Activated CD4-positive, alpha-beta T cell treated with anti-CD3 and anti-CD28 coated beads, Interleukin-2, amount 10 ng/mL, durations not matched to agents 7 days and 5 days (primary cell): ENCODE measurements at places on chromosomes 11 and 22.
A peak's percentile ranks its signal among the peaks of the same experiment; 100 is the strongest.

GRCh38 chr11:122193457-122193856 is 77.4 kb upstream of the BLID start:
- no peak for DNase-seq

- DNase-seq, result no peak
Measured at GRCh38 chr11:92962446-92962845, 7.0 kb upstream of the MTNR1B start.

DNA sequence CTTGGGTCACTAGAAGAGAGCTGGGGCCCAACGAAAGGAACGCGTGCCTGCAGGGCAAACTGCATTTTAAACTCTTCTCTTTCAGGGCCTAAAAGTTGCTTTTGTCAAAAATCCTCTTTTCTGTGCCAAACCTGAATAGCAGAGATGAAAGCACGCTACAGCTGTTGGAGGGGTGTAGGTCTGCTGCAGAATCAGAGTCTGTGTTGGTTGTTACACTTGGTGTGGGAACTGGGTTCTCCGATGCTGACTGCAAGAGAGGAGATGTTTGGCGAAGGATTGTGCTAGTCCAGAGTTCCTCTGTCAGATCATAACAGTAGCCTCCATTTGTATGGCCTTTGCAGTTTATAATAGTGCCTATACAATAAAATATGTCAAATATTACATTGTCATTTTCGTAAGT is 41.8 kb downstream of the BARX2 start:
- DNase-seq, result no peak

DNA sequence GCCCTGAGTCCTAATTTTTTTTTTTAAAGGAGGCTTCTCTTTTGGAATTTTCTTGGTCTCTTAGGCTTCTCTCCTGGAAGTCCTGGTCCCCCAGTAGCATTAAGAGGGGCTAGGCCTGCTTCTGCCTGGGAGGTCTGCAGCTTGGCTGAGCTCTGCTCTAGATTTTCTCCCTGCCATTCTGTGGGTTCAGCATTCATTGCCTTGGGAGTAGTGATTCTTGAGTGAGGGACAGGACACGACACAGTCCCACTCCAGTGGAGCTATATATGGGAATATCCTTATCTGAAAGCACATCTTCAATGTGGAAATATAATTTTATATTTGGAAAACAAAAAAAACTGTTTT is 3.7 kb downstream of the IGSF22 start:
- no peak for DNase-seq

GRCh38 chr11:93330446-93330984 is at the start of gene DEUP1:
TSS of gene DEUP1 (plus strand) at chr11:93330742. CDS start at chr11:93332260, 1,518 bp downstream.
- peak; percentile 21 for DNase-seq

- DNase-seq, result no peak
Measured at GRCh38 chr11:86101493-86101892, 32.6 kb upstream of the PICALM start.

GRCh38 chr11:83823461-83824025 is 537.4 kb upstream of the CCDC90B start:
- no peak for DNase-seq

GRCh38 chr22:36298601-36299000 is 45.7 kb downstream of the APOL1 start:
- no peak for DNase-seq

GRCh38 chr22:26445577-26446275 is 16.7 kb downstream of the ASPHD2 start:
- DNase-seq, result no peak

DNA sequence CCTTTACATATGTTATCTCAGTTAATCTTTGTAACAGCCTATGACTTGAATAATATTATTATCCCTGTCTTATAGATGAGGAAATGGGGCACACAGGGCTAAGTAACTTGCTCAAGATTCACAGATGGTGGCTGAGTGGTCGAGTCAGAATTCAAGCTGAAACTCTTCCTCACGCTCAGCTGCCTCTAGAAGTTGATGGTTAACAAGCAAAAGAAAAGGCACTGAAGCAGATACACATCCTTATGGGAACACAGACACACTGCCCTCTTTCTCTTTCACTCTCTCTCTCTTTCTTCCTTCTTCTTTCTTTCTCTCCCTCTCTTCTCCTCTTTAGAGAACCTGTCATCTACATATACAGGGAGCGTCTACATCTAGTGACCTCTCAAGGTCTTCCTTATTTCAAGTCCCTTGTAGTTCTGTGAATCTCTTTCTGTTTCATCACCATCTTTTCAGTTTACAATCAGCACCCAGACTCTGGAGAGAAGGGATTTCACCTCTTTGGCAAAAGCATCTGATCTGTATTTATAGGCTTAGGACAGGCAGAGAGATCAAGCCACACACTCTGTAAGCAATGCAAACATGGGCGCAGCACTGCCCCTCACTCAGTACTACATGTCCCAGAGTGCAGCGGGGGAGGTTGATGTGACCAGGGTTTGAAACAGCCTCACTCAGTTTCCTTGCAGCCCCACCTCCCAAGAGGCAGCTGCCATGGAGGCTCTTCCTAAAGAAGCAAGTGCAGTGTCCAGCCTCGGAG is 75.7 kb downstream of the GRAMD1B start:
- no peak for DNase-seq

- DNase-seq, result peak; percentile 80
Measured at GRCh38 chr11:35077709-35078469, 61.1 kb upstream of the CD44 start.

GRCh38 chr11:62984451-62984991 is at the start of gene SLC22A6:
TSS of gene SLC22A6 (minus strand) at chr11:62984967. CDS start at chr11:62984690, 277 bp downstream.
- no peak for DNase-seq

DNA sequence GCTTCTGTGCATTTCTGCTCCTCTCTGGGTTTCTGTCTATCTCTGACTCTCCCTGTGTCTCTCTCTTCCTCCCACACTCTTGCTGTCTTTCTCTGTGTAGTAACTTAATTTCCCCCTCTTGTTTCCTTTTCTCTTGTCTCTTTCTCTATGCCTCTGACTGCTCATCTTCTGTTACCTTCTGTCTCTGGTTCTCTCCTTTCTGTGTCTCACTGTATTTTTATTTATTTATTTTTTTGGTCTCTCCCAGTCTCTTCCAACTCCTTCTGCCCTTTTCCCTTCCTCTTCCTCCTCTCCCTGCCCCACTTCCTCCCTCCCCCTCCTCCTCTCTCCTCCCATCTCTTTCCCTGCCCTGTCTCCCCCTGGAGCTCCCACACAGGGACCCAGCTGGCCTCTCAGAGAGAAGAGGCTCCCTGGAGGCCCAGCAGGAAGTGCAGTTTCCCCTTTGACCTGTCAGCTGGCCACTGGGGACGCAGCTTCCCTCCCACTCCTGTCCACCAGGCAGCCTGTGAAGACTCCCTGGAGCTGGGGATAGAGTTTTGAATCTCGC is 38.3 kb upstream of the MYH9 start:
- no peak for DNase-seq

DNA sequence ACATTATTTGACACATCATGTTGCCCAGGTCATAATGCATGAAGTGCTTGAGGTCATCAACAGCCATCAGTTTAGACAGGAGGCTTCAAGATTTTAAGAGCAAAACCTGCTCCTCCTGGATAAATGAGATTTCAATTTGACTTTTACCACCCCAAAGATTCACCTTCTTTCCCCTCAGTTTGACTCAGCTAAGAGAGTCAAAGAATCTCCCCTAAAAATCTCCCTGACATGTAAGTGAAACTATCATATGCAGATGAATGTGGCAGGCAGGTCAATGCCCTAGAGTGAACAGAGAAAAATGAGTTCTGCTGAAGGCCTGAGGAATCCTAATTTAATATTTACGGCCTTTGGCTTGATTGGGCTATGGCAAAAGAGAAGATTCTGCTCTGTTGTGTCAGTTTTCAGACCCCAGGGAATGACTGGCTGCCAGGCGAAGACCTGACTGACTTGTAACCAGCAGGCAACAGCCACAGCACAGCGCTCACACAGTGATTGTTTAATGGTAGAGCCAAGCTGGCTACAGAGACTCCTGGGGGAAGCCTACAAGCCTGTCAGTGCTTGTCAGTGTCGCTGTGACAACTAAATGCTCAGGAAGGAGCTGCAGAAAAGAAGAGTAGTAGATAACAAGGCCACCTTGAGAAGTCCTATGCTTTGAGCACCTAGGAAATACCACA is 491.2 kb upstream of the LRRC4C start:
- DNase-seq, result no peak

DNA sequence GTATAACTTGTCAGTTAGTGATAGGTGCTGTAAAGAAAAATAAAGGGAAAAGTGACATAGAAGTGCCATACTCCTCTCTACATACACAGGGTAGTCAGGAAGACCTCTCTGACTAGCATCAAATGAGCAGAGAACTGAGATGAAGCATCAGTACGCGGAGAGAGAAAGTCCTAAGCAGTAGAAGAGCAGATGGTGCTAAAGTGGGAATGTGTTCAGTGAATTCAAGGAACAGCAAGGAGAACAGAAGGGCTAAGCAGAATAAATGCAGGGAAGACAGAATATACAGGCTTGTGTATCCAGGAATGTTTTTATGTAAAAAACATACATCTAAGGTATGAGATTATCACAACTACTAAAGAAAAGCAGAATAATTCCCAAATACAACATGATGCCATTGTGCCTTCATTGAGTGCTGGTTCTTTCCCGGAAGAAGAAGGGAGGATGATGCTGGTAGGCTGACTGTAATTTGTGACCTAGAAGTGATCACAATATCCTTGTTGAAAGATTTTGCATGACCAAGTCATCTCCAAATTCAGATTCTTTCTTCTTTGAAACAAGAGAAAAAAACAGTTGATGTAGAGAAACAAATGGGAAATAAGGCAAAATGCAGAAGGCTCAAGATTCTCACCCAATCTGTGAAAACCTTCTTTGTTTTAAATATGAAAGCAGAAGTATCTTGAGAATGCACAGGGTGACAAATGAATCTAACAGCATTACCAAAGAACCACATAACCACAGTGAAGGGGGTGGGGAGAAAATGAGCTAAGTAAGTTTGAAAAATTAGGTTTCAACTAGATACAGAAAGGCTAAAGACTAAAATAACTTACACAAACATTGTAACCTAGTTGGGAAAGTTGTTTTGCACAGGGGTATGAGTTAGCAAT is 20.5 kb downstream of the MRE11 start:
- peak; percentile 74 for DNase-seq

- DNase-seq, result no peak
Measured at GRCh38 chr11:217704-218103, 10.2 kb downstream of the RIC8A start.

DNA sequence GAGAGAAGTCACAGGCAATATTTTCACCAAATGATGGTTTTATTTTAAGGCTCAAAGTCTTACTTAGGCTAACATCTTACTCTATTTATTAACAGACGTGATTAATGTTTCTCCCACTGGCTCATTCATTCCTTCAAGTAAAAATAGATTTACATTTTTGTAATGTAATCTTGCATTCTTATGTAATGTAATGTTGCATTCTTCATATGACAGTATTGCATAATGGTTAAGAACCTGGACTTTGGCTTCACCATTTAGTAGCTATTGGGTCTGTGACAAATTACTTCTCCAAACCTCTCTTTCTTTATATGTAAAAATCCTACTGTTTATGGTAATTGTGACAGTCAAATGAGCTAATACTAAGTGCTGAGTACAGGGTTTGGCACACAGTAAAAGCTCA is 3.3 kb upstream of the DIXDC1 start:
- DNase-seq, result no peak

- DNase-seq, result no peak
Measured at GRCh38 chr11:8917157-8917825, 6.3 kb downstream of the AKIP1 start.

- DNase-seq, result peak; percentile 49
Measured at GRCh38 chr11:65366340-65366773, 11.8 kb downstream of the TIGD3 start.

DNA sequence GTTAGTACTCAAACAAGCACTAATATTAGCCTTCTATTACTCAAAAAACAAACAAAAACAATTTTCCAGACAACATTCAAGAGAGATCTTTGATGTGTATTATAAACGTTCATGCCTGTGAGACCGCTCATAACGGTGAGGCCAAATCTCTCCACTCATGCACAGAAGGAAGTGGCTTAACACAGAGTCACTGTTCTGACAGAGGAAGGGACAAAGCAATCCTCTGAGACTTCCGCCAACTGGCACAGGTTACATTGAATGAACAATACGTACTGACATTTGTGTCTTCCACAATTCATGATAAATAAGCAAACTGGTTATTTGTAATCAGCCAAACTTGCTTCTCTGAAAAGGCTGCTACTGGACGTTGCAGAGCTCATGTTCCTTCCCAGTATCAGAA is 30.5 kb downstream of the CHKA start:
- no peak for DNase-seq

DNA sequence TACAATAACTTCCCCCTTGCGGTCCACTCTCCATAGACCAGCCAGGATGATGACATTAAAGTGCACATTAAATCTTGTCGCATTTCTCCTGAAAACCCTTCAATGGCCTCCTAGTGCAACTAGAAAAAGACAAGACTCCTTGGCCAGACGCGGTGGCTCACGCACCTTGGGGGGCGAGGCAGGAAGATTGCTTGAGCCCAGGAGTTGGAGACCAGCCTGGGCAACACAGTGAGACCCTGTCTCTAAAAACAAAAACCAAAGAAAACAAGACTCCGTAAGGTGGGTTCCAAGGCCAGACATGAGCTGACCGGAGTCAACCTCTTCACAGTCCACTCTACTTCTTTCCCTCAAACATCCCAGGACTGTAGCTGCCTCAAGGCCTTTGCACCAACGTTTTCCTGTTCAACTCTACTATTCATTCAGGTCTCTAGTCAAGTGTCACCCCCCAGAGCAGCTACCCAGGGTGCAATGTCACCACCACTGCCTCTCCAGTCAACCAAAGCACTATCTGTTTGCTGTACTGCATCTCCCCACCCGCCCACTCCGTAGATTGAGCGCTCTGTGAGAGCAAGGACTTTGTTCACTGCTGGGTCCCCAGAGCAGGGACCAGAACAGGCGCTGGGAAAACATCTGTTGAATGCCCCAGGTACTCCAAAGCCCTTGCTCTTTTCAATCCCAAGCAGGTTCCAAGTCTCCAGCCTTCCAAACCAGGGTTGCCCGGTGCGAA is 739 bp downstream of the ZMAT5 start:
- peak; percentile 32 for DNase-seq

GRCh38 chr11:114384487-114384886 is 15.8 kb downstream of the C11orf71 start:
- no peak for DNase-seq

- DNase-seq, result peak; percentile 30
Measured at GRCh38 chr22:28051787-28052356, 132.8 kb upstream of the PITPNB start.

- no peak for DNase-seq
Measured at GRCh38 chr22:22085702-22086500, 103.3 kb upstream of the TOP3B start.

DNA sequence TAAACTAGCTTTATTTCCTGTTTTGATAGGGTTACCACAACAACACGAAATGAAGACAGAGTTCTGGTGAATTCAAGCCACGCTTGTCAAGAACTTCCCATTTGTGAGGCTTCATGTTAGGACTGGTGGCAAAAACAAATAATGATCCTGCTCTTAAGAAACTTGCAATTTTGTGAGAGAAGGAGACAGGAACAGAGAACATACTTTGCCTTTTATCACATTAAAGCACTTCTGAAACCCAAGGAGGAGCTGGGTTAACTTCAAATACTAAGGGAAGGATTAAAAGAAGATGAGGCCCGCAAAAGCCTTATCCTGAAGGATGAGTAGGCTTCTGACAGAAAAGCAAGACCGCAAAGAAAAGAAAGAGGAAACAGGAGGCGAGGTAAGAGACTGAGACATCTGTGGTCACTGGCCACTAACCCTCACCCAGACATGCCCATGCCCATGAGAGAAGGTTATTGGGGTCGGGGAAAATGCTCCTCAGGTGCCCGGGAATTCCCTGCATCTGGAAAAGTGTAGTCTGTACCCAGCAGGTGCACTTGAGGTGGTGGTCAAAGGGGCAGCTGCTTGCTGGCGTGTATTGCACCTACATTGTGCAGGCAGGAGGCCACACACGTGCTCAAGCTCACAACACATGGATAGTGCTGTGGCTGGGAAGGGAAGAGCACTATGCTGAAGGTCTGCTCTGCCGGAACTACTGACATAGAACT is 50.5 kb downstream of the MAPK1 start:
- peak; percentile 61 for DNase-seq
